Activated CD4-positive, alpha-beta T cell treated with anti-CD3 and anti-CD28 coated beads, Interleukin-2, amount 50 U/mL, for 4 hours (primary cell): ENCODE measurements at places on chromosomes 3 and 15.

DNA sequence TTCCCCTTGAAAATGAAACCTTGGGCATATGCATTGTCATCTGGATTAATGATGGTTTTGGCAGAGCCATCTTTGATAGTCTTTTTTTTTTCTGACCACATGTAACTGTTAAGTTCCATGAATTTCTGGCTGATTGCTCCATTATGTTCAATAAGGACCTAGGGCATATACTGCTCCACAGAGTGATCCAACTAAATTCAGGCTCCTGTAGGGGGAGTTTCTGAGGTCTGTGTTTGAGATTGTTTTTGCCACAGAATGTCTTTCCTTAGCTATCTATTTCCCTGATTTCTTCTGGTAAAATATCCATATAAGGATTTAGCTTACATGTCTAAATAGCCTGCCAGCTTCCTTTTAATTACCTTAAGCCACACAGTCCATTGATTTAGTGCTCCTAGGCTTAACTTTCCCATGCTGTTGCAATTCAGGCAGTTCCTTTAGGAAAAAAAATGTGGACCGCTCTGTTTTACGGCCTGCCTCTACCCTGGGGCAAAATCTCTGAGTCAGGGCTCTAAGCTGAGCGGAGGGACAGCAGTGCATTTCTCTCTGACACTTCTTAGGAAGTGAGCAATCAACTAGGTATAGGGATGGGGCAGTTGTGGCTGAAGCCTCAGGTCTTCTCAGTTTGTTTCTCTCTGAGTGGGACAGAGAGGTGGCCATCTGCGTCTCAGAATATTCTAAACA is 796.2 kb downstream of the NR2F2 start:
- DNase-seq: no peak

GRCh38 chr15:68309024-68309423 is 31.5 kb downstream of the FEM1B start:
- DNase-seq: no peak

- no peak for DNase-seq
Observed at GRCh38 chr3:148957586-148957985, 33.8 kb upstream of the GYG1 start.

DNA sequence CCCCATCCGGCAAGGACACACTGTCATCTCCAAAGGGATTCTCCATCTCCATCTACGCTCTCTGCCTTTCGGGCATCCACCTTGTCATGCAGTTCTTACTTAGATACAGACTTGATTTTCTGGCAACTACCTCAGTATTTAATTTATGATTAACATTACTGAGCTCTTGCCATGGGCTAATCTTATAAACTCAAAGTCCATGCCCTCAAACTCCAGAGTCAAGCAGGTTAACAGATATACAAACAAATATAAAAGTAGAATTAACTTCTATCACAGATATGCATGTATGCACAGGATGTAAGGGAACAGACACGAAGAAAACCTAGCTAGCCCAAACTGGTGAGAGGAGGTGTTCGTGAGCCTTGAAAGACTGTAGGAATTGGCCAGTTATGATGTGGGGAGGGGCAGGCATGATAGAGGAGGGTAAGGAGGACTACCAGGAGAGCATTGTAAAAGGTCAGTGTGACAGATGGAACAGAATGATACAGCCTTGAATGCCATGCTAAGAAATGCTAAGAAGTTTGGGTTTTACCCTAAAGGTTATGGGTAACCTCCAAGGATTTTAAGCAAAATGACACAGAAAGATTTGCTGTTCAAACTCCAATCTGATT is 334.3 kb downstream of the ULK4 start:
- DNase-seq: no peak

DNA sequence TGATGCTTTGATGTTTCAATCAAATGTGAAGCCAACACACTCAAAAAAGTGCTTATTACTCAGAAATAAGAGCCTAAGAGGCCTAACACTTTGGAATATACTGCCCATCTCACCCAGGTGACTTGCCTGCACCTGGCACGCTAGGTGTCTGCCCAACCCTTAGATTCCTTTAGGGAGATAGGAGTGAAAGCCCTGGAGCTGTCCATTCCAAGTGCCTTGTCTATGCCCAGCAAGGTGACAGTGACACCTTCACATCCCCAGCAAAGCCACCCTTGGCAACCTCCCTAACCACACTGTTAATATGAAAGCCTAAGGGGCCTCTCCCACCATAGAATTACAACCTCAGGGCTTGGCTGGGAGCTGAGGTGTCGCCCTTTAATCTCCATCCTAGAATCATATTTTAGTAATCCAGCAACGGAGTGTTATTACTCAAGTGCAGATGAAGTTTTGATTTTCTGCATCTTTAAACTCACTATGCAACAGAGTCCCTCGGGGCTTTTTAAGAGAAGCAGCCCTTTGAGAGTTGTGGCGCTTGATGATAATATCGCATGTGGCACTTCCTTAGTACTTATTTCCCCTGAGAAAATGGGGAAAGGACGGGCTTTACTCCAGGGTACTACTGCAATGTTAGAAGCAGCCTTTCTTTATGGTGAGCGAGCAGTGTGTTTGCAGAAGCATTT is 24.8 kb downstream of the ATP10A start:
- no peak for DNase-seq

DNA sequence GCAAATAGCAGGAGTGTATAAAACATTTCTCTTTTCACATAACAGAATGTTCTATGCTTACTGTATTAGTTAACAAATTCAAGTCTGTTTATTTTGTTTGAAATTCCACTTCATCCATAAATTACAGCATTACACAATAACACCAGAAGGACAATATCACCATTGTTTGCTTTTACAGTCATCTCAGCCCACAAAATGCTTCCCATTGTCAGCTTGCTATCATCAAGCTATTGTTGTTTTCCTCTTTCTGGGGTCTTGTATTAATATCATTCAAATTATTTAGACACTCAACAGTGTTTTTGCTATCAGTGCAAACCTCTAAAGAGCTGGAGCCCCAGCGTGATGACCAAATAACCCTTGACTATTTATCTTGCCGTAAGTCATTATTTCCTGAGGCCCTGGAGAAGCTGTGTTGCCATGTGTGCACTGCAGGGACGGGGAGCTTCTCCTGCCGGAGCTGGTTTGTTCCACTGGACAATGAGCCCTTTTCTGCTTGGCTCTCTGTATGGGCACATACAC is 1.1 kb downstream of the SAMMSON start:
- DNase-seq: no peak

DNA sequence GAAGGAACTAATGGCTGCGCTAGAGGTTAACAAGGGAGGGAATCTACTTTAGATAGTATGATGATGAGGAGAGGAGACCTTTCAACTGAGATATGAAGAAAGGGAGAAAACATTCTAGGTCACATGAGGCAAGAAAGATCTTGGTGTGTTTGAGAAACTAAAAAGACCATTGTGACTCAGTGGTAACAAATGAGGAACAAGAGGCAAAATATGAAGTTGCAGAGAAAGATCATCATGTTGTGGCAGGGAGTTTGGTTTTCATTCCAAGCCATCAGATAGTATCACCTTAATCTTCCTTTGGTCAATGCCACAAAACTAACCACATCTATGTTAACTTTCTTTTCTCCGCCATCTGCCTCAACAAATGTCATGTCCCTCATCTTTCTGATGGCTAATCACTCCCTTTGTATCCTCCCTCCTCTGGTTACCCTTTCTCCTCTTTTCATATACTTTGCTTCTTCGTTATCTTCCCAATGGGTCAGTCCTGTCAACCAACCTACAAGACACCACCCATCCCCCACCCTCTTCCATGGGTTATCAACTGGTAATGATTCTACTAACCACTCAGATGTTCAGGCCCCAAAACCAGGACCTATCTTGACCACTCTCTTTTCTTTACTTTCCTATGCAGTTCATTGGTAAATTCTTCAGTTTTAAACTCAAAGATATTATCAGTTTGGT is 2.4 kb upstream of the PDCD6IP start:
- DNase-seq: no peak

DNA sequence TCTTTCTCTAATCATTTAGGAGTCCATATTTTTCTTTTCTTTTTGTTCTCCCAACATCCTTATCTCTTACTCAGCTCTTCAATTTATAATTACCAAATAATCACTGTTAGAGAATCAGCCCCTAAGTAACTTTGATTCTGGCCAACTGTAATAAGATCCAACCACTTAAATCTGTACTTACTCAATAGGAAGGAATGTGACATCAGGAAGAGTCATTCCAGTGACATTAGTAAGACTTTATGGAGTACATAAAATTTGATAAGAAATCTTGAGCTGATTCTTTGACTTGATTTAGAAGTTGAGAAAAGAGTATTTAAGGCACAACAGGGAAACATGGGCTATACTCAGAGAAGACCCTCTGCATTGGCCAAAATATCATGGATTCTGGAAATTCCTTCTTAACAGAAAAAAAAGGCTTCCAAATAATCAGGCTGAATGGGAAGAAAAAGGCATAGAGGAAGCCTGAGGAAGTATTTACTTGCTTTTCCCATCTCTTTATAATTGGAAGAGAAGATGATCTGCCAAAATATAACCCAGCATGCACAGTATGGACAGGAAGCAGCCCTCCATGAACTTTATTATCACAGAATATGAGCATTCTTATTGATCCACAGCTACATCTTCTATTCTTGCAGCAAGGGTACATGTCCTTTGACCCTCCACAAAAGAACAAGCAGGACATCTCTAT is 289.7 kb upstream of the TPRG1 start:
- no peak for DNase-seq

- DNase-seq: no peak
Observed at GRCh38 chr3:18124501-18124900, 300.6 kb downstream of the SATB1 start.

DNA sequence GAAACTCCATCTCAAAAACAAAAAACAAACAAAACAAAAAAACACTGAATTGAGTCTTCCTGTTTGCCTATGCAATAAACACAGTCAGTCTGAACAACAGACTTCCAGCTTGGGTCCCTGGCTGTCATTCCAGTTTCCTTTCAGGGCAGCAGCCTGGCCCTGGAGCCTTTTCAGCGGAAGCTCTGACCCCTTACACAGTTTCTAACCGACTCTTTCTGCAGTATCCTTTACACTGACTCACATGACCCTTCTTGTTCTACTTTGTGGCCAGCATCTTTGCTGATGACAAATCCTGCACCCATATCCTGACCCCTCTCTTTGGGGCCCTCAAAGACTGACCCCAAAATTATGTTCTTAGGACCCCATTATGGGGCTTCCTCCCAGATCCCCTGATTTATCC is 38.3 kb upstream of the INO80 start:
- DNase-seq: no peak

- no peak for DNase-seq
Observed at GRCh38 chr15:41215708-41216107, 14.8 kb downstream of the EXD1 start.

DNA sequence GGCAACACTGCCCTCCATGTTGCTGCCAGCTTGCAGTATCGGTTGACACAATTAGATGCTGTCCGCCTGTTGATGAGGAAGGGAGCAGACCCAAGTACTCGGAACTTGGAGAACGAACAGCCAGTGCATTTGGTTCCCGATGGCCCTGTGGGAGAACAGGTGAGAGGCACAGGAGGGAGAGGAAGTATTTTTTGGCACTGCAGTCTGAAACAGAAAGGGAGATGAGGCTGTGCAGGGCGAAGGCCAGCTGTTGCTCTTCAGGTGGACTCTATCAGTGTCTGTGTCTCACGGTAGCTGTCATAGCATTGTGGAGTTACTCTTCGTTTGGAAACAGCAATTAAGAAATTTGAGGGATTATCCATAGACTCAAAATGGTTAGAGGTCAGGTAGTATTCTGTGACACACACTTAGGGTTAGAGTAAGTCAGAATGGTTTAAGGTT is 8.0 kb downstream of the NFKBIZ start:
- no peak for DNase-seq

DNA sequence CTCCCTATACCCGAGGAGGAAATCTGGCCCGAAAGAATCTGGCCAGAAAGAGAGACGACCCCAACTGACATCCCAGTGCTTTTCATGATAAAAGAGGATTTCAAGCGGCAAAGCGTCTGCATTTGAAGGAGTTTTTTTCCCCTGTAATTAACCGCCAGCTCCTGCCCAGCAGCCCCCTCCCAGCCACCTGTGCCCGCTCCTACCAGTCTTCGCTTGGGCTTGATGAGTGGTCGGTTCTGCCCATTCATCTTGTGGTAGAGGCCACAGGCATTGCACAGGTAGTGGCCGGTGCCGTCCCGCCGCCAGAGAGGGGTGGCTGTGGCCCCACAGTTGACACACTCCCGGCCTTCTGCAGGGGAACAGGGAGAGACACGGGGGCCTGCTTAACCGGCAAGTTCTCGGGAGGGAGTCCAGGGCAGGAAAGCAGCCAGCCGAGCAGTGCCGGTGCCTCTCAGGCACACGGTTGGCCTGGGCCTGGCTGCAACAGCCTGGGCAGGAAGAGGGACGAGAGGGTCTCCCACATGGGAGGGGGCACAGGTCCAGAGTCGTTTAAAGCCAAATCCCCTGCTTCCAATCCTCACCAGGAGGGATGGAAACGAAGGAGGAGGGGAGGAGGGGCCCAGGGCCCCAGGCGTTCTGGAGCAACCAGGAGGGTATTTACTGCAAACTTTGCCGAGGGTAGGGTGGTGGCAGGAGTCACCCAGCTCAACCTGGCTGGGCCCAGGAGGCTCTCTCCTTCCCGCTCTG is 9.2 kb downstream of the GATA2 start:
- no peak for DNase-seq

DNA sequence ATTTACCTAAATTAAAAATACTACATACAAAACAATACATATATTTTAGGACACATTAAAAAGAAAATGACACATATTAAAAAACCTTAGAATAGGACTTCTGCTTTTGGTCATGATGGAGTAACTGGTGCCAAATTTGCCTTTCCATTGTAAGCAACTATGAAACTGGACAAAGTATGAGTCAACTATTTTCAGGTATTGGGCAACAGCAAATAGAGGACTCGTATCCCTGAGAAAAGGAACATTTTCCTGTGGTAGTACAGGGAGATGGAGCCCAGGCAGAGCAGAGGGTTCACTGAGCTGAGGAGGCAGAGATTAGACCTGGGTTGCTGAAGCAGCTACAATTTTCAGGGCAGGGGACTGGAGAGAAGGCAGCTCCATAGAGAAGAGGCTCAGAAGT is 14.7 kb downstream of the CCR1 start:
- DNase-seq: no peak

DNA sequence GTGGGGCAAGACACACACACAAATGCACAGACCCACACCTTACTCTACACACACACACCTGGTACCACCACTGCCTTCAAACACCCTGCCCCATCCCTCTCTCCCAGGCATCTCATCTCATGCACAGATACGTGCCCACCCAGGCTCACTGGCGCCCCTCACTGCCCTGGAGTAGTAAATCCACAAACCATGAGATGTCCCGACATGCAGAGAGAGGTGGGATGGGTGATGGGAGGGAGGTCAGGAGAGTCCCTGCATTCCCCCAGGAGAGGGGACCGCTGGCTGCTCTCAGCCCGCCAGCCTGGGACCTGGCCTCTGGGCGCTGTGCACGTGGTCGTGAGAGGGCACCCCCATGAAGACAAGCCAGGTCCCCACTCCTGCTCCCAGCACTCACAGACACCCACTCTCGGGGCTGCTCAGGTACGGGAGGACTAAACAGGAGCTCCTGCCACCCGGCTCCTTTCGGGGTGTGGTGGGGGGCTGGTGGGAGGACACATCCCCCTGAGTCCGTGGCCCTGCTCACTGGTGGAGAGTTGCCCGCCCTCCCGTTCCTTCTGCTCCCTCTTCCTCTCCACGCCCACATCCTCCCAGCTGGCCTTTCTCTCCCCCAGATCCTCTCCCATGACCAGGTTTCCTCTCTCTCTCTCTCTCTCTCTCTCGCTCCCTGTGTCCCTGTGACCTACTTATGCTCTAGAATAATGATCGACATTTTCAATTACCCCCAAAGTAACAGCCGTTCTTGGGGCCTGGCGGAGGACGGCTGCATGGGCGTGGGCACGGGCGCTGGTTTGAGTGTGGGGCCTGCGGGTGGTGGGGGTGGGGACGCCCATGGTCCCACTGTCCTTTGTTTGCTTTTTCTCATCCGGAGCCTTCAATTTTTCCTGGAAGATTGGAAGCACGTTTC is 18.9 kb upstream of the CSPG4 start:
- DNase-seq: no peak
